ENCODE measurements at places on chromosomes 2 and 18.

DNA sequence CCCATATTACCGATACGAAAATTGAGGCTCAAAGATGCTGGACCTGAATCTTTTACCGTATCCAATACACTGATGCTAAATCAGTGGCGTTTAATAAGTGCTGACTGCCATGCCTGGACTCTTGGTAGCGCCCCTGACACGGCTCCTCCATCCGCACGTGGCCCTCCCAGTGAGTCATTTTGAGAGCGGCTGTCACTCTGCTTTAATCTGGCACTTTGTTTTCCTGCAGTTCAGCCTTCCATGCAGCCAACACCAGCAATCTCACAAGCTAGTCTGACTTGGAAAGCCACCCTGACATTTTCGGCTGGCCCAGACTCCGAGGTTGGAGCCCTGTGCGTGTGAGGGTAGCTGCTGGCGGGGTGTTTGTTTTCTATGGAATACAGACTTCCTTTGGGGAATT is 155.1 kb upstream of the LMAN1 start:
- no peak for DNase-seq

DNA sequence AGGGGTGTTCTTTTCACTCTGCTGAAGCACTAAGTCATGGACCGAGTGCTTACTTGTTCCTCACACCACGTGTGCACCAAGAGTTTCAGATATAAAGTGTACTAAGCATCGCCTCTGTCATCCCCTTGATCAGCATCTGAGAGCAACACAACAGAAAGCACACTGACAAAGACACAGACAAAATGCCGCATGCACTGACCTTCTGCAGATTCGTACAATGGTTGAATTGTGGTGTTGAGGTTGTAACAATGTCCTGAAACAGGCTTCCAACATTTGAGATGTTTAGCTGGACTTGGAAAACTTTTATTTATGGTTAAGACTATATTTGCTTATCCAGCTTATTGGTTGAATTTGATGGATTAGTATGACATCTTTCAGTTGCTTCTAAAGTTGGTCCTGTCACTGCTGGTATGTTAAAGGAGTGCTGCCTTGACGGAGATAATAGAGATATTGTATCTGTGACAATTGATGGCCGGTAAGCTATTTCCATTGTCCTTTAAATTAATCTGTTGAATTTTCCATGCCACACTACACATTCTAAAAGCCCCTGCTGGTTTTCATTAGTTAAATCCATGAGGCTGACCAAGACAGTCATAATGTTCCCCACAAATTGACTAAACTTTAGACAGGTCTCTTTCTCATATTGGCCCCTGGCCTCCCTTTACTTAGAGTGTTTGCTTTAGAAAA is 99.9 kb downstream of the CBLN2 start:
- DNase-seq = no peak

- DNase-seq = no peak
Measured at GRCh38 chr2:45026924-45027450, 17.7 kb upstream of the SIX2 start.

DNA sequence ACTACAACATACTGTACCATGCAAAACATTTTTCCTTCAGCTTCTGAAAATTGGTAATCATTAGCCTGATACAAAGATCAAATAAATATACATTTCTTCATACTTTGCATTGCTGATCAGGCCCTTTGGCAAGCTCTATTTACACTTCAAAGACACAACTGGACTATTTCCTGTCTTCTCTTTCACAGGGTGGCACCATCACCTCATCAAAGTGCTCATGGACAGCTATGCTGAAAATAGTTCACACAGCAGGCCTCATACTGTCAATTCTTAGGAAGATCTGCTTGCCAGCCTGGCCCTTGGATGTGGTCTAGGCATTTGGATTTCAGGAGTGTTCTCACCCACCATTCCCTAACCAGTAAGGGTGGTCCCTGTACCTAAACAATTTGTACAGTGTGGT is 33.9 kb downstream of the FBXO15 start:
- no peak for DNase-seq

GRCh38 chr2:86223140-86223926 is 24.1 kb downstream of the MRPL35 start:
- peak; percentile 64 for DNase-seq

GRCh38 chr2:44906972-44907371 is 34.5 kb upstream of the SIX3 start:
- DNase-seq = peak; percentile 48

- DNase-seq = no peak
Measured at GRCh38 chr2:120856421-120856862, 120.8 kb downstream of the GLI2 start.

DNA sequence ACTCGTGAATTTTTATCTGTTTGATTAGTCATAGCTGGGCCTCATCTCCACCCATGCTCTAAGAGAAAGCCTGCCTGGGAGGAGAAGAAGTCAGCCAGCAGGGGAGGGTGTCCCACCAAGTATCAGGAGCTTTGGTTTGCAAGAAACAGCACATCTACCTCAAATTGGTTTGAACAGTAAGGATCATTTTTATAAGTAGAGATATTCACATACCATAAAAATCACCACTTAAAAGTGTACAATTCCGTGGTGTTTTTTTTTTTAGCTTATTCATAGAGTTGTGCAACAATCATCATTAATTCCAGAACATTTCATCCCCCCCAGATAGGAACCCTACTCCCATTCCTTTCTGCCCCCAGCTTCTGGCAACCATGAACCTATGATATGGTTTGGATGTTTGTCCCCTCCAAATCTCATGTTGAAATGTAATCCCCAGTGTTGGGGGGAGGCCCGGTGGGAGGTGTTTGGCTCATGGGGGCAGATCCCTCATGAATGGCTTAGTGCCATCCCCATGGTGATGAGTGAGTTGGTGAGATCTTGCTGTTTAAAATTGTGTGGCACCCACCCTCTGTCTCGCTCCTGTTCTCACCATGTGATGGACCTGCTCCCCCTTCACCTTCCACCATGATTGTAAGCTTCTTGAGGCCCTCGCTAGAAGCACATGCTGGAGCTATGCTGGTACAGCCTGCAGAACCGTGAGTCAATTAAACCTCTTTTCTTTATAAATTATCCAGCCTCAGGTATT is 36.2 kb upstream of the HS6ST1 start:
- no peak for DNase-seq

GRCh38 chr2:113127646-113128570 is 510 bp downstream of the IL1RN start:
- no peak for DNase-seq

GRCh38 chr2:16522031-16522831 is 143.4 kb downstream of the CYRIA start:
- no peak for DNase-seq

- no peak for DNase-seq
Measured at GRCh38 chr2:228067309-228067708, 114.2 kb downstream of the SPHKAP start.

DNA sequence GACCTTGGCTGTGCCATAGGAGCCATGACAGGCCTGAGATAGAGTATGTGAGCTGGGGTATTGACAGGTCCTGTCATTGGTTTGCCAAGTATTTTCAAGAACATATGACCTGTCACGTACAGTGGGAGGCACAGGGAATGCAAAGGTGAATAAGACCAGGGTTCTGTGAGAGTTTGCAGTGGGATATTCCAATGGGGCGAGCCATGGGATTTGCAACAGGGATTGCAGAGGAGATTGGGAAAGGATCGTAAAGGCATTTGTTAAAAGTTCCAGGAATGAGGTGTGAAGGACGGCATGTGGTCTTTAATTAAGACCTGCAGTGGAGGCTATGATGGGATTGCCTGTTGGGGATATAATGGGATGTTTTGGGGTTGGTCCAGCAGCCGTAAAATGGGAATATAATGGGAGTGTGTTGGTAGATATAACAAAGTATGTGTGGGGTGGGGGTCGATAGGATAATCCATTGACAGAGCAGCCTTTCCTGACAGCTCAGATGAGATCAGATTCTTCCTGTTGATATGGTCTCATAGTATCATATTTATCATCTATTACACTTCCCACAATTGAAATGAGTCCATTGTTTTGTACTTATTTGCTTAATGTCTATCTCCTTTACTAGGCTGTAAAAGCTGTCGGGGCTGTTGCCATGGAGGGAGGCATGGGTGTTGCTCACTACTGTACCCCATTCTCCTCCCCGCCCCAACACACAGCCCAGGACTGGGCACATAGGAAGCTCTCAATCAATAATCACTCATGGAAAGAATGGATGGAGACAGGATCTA is 38.1 kb downstream of the PKDCC start:
- DNase-seq = no peak

- no peak for DNase-seq
Measured at GRCh38 chr2:196247114-196247975, 76.0 kb upstream of the STK17B start.

- DNase-seq = no peak
Measured at GRCh38 chr2:28326881-28327505, 65.7 kb upstream of the FOSL2 start.

DNA sequence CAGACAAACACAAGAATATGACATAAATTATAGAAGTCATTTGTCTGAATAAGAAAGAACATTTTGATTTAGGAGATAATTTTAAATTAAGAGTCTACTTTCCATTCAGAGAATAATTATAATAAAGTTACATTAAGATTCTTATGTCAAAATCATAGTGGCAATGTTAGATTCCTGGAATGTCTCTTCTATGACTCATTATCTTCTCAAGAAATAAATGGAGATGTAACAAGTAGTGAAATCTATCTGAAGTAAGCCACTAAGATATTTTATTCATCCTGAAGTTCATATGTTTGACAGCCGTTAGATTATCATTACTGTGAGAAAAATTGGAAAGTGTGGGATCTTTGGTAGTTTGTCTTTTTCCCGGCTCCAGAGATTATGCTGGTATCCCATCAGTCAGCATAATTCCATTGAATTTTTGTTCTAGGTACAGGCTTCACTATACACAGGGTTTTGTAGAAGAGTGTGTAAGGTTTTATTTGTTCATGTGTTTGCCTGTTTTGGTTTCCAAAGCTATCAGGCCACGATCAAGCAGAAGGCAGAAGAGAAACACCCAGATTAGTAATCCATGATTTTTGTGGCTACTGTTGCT is 1246.6 kb upstream of the LRRTM1 start:
- DNase-seq = peak; percentile 50

- no peak for DNase-seq
Measured at GRCh38 chr2:204203704-204204103, 267.1 kb downstream of the ICOS start.

DNA sequence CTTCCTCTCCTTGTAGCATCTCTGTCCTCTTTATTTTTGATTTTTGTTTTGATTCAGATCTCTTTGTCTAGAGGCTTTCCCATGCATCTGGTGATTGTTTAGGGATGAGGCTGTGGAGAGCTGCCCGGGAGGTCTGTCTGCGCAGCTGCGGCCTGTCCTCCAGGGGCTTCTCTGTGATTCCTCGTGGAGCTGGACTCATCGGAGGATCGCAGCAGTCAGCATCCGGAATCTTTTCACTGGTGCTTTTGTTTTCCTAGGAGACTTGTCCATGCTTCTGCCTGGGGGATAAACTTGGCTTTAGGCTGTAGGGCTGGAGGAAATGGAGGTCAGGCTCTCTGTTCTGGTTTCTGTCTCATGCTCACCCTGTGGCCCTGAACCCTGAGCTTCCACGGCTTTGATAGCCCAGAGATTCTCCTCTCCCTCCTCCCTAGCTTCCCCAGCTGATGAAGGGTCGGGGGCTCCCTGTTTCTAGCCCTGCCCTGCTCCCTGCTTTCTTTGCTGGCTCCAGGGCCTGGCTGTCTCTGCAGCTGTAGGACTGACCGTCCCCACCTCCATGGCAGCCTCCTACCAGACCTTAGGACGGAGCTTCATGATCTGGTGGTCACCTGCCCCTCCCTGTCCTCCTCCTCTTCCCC is 35.5 kb downstream of the ZNF532 start:
- DNase-seq = no peak

GRCh38 chr2:142781146-142781545 is 96.3 kb upstream of the KYNU start:
- DNase-seq = no peak

GRCh38 chr2:86628091-86628522 is 4.4 kb upstream of the RNF103 start:
- DNase-seq = no peak

- no peak for DNase-seq
Measured at GRCh38 chr2:102103284-102103683, 39.3 kb upstream of the IL1R1 start.

- no peak for DNase-seq
Measured at GRCh38 chr2:27903018-27903417, 12.5 kb downstream of the BABAM2 start.

- no peak for DNase-seq
Measured at GRCh38 chr2:233822781-233823730, 31.3 kb downstream of the HJURP start.

DNA sequence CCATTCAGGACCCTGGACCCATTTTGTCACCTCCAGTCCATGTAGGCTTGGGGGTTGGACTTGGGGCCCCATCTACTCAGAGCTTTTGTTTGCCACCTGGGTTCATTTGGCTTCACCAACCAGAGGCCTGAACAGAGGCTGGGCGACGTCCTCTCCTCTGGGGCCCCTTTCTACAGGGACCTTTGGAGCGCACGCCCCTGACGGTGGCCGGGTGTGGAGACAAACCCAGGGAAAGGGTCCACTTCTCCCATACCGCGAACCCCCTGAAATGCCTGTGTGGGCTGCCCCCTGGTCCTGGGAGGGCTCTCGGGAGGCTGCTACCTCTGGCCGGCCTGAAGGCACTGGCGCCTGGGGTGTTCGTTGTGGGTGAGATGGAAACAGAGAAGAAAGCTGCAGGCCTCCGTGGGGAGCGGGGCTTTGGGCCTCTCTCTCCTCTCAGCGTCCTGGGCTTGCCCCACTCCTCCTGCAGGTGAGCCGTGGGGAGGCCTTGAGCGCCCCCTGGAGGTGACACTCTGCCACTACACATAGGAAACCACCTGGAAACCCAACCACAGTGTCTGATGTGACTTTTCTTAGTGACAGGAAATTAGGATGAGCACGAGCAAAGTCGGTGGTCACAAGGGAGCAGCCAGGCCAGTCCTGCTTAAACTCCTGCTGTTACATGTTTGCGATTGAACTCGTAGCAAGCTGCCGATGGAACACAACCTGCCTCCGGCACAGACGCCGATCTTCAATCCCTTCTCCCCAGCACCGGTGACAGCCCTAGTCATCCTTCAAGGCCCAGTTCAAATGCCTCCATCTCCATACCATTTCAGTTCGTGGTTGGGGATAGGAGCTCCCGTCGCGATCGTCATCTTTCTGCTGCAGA is 12.0 kb upstream of the NTSR2 start:
- DNase-seq = peak; percentile 26

DNA sequence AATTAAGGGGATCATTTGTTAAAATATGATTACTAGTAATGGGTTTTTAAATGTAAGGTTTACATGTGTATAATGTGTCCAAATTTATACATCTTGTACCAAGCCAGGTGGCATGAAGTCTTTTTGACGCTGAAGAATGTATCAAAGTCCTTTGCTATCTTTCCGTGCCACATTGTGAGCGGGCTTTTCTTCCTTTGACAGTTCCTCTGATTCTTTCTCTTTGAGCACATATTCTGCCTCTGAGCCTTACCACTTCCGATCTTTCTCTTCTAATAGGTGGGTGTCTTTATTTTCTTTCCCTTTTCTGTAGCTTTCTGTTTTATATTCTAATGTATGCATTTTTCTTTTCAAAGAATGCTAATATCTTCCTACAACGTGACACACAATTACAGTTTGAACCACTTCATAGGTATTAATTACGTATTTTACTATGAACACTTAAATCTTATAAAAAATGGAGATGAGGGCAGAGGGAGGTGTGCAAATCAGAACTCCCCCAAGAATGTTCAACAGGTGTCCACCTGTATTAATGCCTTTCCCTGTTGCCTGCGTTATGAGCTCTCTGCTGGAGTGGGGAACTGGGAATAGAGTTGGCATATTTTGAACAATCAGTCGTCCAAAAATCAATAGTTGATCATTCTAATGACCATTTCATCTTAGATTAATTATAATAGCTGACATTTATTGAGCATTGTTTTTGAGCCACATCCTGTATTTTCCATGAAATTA is 175.5 kb downstream of the TPGS2 start:
- DNase-seq = no peak

Data from A172 (cell line).